ENCODE measurements at places on chromosomes 11 and 22.

GRCh38 chr11:75563501-75563977 is 1.5 kb downstream of the SERPINH1 start:
- no peak for DNase-seq

DNA sequence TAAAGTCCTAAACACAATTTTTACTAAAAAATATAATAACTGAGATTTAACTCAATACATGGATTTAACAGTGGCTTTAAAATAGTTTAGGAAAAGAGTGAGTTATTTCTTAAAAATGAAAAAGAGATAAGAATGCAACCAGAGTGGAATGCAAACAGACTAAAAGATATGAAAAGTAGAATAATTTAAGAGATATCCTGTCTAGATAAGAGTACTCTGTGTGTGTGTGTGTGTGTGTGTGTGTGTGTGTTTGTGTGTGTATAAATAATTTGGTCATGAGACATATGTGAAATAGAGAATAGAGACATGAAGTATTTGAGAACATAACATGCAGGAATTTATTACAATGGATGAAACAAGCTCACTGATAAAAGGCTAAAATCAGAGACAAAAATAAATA is 986.9 kb upstream of the CHORDC1 start:
- DNase-seq, result no peak

- no peak for DNase-seq
These were observed 37.3 kb downstream of the NUP50 start for GRCh38 chr22:45200860-45201511.

DNA sequence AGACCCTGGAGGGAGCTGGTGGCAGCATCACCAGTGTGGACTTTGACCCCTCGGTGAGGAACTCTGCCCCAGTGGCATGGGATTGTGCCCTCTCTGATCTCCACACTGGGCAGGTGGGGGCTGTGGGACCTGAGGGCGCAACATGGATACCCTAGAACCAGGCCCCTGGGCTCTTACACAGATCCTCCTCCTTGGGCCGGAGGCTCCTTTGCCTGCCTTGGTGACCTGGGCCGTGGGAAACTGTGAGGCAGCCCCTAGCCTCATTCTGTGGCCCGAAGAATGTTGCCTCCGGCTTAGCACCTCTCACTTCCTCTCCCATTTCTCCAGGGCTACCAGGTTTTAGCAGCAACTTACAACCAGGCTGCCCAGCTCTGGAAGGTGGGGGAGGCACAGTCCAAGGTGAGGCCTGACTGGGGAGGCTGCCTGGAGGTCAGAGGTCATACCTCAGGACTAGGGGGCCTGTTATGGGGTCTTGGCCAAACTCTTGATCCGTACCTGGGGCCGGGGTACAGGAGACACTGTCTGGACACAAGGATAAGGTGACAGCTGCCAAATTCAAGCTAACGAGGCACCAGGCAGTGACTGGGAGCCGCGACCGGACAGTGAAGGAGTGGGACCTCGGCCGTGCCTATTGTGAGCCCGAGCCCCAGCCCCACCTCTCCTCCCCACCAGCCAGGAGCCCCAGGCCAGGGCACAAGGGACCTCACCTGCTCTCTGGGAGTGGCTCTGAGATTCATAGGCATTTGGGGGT is 12.2 kb downstream of the ATG16L2 start:
- no peak for DNase-seq

DNA sequence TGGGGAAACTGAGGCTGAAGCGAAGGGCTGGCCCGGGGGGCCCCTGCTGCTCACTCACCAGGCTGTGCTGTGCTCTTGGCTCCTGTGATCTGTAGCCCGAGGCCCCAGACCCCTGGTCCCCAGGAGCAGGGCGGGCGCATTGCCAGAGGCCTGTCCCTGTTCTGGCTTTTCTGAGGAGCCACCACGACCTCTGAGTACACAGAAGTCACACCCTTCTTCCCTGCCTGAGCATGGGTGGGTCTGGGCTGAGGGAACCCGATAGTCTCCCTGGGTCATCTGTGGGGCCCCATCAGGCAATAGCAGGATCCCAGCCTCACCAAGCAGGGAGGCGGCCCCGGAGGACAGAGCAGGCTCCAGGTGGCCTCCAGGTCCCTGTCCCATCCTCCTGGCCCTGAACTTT is 5.1 kb downstream of the CASTOR1 start:
- no peak for DNase-seq

DNA sequence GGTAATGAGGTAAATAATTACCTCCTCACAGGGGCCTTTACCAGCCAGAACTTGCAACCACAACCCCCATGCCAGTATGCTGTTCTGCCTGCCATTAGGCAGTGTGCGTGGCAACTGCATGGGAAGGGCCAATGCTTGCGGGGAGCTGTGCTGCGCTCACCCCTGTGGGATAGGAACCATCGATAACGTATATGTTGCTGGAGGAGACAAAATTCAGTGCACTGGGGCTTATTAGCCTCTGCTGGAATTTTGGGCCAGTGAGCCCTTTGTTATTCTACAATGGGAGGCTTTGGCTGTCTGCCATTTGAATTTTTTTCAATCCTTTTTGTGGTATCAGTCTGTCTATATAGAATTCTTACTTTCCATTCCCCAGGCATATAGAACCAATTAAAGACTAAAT is 47.3 kb downstream of the PPP2R1B start:
- no peak for DNase-seq

DNA sequence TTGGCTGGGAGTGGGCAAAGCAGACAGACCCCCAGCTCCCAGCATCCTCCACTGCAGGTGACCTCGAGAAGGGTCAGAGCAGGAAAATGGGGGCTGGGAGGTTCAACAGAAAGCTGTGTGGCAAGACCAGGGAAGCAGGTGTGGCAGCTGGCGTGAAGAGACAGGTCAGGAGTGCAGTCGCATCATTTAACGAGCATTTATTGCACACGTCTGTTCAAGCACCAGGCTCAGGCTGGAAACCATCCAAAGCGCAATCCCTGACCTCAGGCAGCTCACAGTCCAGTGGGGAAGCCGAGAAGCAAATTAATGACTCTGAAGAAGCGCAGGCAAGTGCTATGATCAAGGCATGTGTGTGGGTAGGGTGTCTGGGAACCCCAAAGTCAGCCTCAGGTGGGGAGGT is 7.4 kb downstream of the SLC25A45 start:
- no peak for DNase-seq

DNA sequence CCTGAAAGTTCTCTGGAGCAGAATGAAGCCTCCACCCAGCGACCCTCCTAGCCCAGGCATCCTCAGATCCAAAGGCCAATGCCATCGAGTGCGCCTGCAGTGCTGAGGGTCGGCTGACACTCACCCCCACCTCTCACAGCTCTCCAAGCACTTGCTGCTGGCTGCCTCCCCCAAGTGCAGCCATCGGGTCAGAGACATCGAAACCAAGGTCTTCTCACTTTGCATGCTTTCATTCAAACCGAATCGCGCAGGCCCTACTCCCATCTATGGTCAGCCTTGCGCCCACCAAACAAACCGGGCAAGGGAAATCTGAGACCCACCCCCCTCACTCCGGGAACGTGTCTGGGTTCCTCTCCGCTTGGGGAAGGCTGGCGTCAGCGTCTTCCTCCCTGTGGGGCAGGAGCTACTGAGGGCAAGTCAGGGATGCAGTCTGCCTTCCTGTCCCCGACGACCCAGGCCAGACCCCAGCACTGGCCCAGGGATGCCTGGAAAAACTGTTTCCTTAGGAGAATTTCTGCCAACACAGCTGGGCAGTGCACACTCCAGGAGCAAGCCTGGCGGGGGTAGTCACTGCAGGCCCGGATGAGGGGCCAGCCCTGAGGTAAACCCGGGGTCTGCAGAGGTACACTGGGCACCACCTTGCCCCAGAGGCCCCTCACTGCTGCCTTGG is 7.0 kb downstream of the WNT7B start:
- no peak for DNase-seq

GRCh38 chr11:45662665-45663485 is 2.5 kb downstream of the CHST1 start:
- DNase-seq, result peak; percentile 58

- no peak for DNase-seq
These were observed 62.7 kb upstream of the FTH1 start for GRCh38 chr11:62030071-62030684.

DNA sequence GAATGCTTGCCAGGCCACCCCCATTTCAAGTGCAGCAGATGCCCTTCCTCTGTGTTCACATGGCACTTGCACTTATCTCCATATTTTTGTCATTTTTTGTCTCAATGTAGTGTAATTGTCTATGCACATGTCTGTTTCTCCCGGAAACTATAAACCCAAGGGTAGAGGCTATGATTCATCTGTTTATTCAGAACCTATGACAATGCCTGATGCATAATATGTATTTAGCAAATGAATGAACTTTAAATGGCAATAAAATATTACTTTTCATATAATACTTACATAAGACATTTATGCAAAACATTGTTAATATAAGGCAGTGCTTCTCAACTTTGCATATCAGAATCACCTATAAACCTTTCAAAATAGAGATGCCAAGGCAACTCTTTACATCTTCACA is 6.7 kb downstream of the PAK1 start:
- no peak for DNase-seq

GRCh38 chr22:37628830-37629229 is 10.6 kb upstream of the SH3BP1 start:
- no peak for DNase-seq

DNA sequence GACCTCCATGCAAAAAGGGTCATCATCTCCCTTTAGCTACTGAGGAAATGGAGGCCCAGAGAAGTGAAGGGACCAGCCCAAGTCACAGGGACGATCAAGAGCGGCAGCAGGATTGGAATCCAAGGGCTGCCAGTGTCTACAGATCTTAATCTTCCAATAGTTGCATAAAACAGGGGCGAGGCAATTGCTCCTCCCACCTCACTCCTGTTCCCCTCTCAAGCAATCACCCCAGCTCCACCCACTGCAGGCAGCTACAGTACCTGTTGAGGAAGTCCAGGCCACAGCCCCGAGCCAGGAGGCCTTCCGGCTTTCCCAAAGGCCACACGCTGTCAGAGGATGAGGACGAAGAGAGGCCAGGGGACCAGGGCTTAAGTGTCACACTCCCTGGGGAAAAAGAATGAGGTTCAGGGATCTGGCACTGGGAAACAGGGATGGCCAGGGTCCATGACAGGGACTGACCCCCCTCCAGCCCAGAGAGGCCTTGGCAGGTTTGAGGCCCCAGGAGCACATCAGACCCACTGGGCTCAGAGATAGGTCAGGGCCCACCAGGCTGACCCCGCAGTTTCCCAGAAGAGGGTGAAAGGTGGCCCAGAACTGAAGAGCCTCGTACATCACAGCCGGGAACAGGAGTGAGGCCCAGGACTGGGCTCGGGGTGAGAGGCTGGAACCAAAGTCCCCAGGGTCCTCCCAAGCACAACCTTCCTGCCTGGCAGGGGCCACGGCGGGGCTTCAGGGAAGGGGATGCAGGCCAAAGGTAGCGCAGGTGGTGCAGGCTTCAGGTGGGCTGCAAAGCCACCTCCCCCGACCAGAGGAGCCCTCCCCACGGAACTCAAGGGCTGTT is 16.4 kb upstream of the MFNG start:
- no peak for DNase-seq

DNA sequence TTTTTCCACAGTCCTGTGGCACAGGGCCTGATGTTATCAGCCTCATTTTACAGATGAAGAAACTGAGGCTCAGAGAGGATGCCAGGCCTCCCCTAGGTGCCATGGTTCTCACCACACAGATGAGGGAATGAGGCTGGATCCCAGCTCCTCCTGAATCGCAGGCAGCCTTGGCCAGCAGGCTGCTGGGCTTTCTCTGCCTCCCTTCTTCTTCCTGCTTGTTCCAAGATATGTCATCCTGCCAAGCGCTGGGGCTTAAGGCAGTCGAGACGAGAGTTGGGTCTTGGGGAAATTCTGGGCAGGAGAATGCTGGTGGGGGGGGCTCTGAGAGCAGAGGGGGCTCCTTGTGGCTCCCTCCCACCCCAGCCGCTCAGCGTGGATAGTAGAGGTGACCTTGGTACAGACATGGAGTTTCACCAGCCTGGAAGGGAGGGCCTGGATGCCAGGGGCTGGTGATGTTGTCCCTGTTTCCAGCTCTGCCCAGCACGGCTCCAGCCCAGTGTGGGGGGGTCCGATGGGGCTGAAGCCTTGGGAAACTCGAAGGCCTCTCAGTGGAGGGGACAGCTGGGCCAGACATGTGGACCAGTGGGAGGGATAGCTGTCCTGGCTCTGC is 16.6 kb upstream of the MPPED1 start:
- no peak for DNase-seq

- peak; percentile 9 for DNase-seq
These were observed 47.1 kb upstream of the UCP3 start for GRCh38 chr11:74055938-74056337.

GRCh38 chr11:123729602-123730001 is 11.9 kb downstream of the ZNF202 start:
- no peak for DNase-seq

- peak; percentile 11 for DNase-seq
These were observed 11.1 kb upstream of the TAB1 start for GRCh38 chr22:39388261-39389011.

DNA sequence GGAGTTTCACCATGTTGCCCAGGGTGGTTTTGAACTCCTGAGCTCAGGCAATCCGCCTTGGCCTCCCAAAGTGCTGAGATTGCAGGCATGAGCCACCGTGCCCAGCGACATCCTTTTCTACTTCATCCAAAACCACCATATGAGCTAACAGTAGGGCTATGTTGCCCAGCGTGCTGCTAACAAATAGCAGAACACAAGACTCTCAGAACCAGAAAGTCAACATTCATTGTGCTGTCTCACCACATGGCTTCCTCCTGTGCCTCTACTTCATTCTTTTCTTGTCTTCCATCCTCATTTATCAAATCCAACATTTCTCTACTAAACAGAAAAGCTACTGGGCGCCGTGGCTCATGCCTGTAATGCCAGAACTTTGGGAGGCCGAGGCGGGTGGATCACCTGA is 12.0 kb upstream of the DENND5A start:
- DNase-seq, result no peak

GRCh38 chr11:68002575-68002937 is 1.3 kb downstream of the UNC93B1 start:
- DNase-seq, result no peak

GRCh38 chr11:98940913-98941312 is 79.8 kb upstream of the CNTN5 start:
- DNase-seq, result no peak

DNA sequence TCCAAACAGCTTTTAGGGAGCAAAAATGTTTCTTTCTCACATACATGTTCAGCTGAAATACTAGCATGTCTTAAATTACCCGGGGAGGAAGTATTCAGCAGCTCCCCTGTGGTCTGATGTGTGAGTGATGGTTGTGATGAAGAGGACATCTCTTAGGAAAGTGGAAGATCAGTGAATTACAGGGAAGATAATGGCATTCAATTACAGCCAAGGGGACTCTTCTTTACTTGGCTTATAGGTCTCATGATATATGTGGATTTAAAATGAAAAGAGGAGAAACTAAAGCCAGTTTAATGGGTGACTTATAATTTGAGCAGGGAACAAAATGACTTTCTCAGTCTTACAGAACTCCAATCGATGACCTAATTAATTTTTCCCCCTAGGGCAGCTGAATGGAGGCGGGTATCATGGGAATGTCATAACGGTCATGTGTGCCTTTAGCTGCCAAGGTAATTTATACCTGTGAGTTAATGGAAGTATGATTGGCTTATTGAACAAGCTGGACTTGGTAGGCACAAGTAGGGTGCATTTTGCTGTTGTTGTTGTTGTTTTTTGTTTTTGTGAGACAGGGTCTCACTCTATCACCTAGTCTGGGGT is 198.8 kb downstream of the HIPK3 start:
- no peak for DNase-seq

GRCh38 chr11:115660030-115660805 is 156.0 kb upstream of the CADM1 start:
- no peak for DNase-seq

GRCh38 chr11:102518296-102519094 is 12.1 kb downstream of the MMP7 start:
- DNase-seq, result no peak

Measured in RCC 7860 (cell line).